ENCODE measurements at places on chromosomes 3 and 15. TPM values are rescaled to one million over a fixed set of nuclear protein-coding genes. Genes with fewer than 3 reads are reported as not detected.
A peak's percentile ranks its signal among the peaks of the same experiment; 100 is the strongest.

DNA sequence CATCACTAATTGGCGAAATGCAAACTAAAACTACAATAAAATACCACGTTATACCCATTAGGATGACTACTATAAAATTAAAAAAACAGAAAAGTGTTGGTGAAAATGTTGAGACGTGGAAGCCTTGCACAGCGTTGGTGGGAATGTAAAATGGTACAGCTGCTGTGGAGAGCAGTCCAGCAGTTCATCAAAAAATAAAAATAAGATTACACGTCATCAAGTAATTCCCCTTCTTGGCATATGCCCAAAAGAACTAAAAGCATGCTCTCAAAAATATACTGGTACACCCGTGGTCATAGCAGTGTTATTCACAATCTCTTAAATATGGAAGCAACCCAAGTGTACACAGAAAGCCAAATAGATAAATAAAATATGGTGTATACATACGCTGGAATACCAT, 71.8 kb upstream of the NDN start:
- no peaks in the 10 kb centered on the region for H3K36me3 ChIP-seq
- no peaks in the 10 kb centered on the region for H3K4me1 ChIP-seq
- H3K27ac ChIP-seq = no peak overlapping the region
- H3K4me3 ChIP-seq = no peak overlapping the region
- no peaks in the 10 kb centered on the region for H3K27me3 ChIP-seq

DNA sequence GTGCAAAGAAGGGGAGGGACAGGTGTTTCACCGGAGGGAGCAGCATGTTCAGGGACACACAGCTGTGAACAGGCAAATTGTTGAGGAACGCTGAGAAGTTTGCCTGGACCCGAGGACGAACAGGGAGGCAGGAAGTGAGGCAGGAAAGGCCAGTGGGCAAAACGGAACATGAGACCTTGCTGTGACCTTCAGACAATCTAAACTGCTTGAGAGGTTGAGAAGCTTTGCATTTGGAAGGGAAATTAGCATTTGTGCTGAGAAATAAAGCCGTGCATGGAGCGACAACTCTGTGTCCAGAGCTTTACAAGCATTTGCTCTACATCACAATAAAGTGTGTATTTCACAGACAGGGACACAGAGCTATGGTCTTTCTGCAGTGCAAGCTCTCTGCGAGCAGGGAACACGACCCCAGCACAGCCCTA, 47.9 kb downstream of the CDC25A start:
- H3K4me1 ChIP-seq = no peaks in the 10 kb centered on the region
- no peaks in the 10 kb centered on the region for H3K36me3 ChIP-seq
- H3K27me3 ChIP-seq = peaks cover 3% of the 10 kb centered on the region
- no peak for DNase-seq
- H3K27ac ChIP-seq = no peak overlapping the region
- no peak overlapping the region for H3K4me3 ChIP-seq

DNA sequence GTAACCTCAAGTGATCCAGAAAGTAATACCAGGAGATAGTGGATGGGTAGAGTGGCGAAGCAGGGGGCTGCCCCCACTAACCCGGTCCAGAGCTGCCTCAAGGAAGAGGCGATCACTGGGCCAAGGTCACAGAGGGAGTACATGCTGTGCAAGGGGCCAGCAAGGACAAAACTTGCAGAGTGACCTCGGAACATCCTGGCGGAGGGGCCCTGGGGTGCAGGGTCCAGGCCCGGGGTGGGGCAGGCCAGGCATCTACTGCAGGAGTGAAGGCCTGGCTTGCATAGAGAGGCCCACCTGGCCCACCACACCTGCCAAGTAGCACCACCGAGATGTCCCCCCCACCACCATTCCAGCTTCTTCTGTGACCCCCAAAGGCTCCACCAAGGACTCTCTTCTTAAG, 17.6 kb downstream of the IQSEC1 start:
- H3K27me3 ChIP-seq = peaks cover 2% of the 10 kb centered on the region
- no peak overlapping the region for H3K4me3 ChIP-seq
- H3K36me3 ChIP-seq = no peaks in the 10 kb centered on the region
- no peak for DNase-seq
- H3K4me1 ChIP-seq = no peaks in the 10 kb centered on the region

DNA sequence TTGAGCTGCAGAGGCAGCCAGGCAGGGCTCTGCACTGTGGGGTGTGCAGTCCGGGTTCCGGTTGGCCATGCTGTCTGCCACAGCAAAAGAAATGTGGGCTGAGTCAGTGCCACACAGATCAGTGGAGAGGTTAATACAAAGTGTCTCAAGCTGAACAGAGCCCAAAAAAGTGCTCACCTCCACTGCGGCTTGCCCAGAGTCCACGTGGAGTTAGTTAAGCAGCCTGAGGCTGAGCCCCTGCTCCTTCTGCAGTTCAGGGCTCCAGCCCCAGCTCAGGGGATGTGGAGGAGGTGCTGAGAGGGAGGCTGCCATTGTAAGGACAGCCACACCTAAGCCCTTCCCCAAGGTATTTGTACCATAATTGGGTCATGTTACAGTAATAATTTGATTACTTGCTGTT, 85.3 kb downstream of the LRRK1 start:
- H3K36me3 ChIP-seq = no peaks in the 10 kb centered on the region
- peaks cover 26% of the 10 kb centered on the region for H3K27me3 ChIP-seq
- H3K4me3 ChIP-seq = no peak overlapping the region
- no peak overlapping the region for H3K27ac ChIP-seq
- H3K4me1 ChIP-seq = peaks cover 14% of the 10 kb centered on the region

DNA sequence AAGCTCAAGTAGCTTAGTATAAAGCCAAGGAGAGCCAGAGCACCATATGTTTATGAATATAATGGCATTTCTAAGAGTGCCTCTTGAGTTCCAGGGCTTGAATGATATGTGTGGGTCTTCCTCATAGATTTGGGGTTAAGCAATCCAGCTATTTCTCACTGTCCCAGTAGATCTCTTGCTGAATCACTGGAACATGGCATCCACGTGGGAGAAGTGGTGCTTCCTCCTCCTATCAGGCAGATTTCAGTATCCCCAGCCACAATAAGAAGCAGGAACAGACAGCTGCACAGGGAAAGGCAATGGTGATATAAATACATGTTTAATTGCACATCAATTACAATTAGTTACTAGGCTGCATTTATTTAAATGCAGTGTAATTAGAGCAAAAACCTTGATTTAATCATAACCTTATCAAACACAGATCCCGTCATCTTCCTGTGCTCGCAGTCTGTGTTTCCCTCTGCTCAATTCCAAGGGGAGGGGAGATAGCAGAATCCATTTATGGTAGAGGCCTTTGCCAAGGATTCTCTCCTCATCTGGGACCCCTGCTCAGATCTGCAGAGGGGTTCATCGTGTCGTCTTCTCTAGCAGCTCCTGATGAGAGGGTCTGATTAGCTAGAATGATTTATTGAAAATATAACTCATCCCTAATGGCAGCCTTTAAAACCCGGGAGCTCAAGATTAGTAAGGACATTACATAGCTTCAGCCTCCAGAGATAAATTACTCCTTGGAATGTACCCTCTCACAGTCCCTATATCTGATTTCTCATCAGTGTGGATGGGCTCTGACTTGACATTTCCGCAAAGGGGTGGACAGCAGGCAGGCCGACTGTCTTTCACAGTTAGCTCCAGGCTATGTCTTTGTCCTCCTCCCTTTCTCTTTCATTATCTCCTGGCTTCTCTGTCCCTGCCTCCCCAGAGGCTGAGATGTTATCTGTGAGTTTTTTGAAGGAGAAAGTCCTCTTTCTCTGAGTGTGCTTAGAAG, 775.9 kb downstream of the AGBL1 start:
- H3K4me3 ChIP-seq = no peak overlapping the region
- no peaks in the 10 kb centered on the region for H3K27me3 ChIP-seq
- no peaks in the 10 kb centered on the region for H3K4me1 ChIP-seq
- no peak overlapping the region for H3K27ac ChIP-seq

DNA sequence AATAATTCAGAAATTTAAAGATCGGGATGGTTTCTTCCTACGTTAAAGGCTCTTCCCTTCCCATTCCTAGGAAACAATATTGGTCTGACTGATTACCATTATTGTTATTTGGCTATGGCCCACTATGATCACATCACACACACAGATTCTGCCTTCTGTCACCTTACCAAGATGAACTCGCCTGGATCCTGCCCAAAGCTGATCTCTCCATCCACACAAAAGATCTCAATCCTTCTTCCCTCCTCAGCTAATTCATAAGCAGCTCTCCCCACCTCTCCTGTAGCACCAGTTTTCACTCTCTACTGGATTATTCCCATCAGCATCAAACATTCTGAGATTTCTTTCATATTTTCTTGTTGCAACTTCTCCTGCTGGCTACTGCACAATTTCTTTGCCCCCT, 25.0 kb downstream of the PLCL2 start:
- peaks cover 48% of the 10 kb centered on the region for H3K4me1 ChIP-seq
- no peak overlapping the region for H3K4me3 ChIP-seq
- H3K27me3 ChIP-seq = no peaks in the 10 kb centered on the region

- H3K4me3 ChIP-seq = no peak overlapping the region
- H3K4me1 ChIP-seq = no peaks in the 10 kb centered on the region
- no peak for DNase-seq
- no peaks in the 10 kb centered on the region for H3K36me3 ChIP-seq
- peaks cover 9% of the 10 kb centered on the region for H3K27me3 ChIP-seq
These were observed 65.7 kb upstream of the FRMD4B start for GRCh38 chr3:69451594-69451993.

DNA sequence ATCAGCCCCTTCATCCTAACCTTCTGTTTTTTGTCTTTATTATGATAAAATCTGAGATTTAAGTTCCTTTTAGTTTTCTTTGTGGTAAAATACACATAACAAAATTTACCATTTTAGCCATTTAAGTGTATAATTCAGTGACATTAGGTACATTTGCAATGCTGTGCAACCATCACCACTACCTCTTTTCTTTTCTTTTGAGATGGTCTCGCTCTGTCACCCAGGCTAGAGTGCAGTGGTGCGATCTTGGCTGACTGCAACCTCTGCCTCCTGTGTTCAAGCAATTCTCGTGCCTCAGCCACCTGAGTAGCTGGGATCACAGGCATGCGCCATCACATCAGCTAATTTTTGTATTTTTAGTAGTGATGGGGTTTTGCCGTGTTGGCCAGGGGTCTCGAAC, 6.2 kb upstream of the RAB11A start:
- H3K36me3 ChIP-seq = no peaks in the 10 kb centered on the region
- peaks cover 7% of the 10 kb centered on the region for H3K4me1 ChIP-seq
- peaks cover 6% of the 10 kb centered on the region for H3K27me3 ChIP-seq
- H3K27ac ChIP-seq = no peak overlapping the region
- no peak for DNase-seq
- no peak overlapping the region for H3K4me3 ChIP-seq

- H3K36me3 ChIP-seq = no peaks in the 10 kb centered on the region
- H3K27ac ChIP-seq = no peak overlapping the region
- DNase-seq = no peak
- H3K27me3 ChIP-seq = peaks cover 31% of the 10 kb centered on the region
- no peak overlapping the region for H3K4me3 ChIP-seq
These were observed 23.4 kb downstream of the DZIP1L start for GRCh38 chr3:138092023-138092422.

DNA sequence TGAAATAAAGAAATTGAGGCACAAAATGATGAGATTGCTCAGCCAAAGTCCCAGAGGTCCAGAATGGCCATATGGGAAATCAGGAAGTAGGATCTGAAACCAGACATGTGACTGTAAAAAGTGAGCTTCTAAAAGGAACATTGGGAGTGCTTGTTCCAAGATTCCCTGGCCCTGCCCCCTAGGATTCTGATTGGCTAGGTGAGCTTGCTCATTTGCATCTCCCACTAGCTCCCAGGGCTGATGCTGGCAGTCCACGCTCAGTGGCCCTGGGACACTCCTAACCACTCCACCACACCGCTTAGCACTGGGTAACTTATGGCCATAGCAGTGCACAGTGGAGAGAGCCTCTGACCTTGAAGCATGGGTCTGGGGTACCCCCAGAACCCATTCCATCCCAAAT, 326.7 kb downstream of the NTRK3 start:
- DNase-seq = no peak
- no peak overlapping the region for H3K27ac ChIP-seq
- H3K27me3 ChIP-seq = no peaks in the 10 kb centered on the region

DNA sequence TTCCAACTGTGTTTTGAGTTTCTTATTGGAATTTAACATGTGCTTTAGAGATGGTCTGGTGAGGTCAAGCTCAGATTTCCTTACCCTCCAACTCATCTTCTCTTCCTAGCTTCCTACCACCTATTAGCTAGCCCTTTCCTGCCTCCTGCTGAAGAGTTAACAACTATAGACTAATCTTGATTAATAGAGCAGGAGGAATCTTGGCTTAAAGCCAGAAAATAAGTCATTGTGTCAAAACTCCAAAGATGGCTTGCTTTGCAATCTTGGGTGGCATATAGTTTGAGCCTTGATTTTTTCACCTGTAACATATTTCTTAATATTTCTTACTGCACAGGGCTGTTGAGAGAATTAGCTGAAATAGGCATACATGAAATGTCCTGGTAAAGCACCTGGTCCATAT, 27.3 kb downstream of the BCL2L10 start:
- no peaks in the 10 kb centered on the region for H3K27me3 ChIP-seq
- no peak overlapping the region for H3K27ac ChIP-seq
- no peak overlapping the region for H3K4me3 ChIP-seq

- no peaks in the 10 kb centered on the region for H3K27me3 ChIP-seq
- peak overlapping the region; percentile 19 for H3K27ac ChIP-seq
- H3K4me1 ChIP-seq = peaks cover 20% of the 10 kb centered on the region
- DNase-seq = no peak
- H3K4me3 ChIP-seq = no peak overlapping the region
- peaks cover 3% of the 10 kb centered on the region for H3K36me3 ChIP-seq
These were observed 5.1 kb upstream of the DNAH1 start for GRCh38 chr3:52310861-52311575.

DNA sequence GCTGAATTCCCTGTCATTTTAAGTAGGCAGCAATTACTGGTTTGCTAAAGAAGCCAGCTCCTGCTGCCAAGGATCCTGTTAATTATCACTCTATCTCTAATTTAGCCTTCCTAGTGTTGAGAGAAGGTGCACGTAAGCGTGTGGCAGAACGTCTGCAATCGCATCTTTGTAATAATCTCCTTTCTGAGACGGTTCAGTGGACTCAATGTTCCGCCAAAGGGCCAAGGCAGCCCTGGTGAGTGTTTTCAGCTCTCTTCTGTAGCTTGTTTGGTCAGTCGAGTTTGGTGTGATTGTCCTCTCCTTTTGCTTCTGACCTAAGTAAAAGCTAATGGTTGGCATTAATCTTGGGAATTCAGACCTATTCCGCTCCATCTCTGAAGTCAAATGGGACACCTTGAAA, 24.2 kb downstream of the MITF start:
- H3K27ac ChIP-seq = no peak overlapping the region
- no peak overlapping the region for H3K4me3 ChIP-seq
- H3K36me3 ChIP-seq = no peaks in the 10 kb centered on the region
- no peak for DNase-seq

DNA sequence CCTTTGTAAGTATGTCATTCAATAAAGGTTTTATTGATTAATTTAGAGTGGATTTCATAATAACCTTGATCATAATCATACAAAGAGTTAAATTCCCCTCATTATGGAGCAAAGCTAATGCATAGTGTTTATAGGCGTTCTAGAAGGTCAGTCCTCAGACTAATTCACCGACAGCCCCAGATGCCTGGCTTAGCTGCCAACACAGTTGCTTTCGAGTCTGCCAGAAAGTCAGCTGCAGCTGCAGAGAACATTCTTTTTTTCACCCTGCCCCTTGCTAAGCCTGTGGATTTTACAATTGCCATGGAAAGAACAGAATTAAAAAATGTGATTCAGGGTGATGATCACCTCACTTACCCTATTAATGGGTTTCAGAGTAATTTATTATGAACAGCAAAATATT, 21.2 kb downstream of the CADM2 start:
- DNase-seq = no peak
- H3K4me1 ChIP-seq = no peaks in the 10 kb centered on the region
- H3K27ac ChIP-seq = no peak overlapping the region
- no peaks in the 10 kb centered on the region for H3K36me3 ChIP-seq

Gene DLL4
- total RNA-seq = 0.14 TPM

Gene TMEM266
- total RNA-seq = not detected

Gene GATA2
- total RNA-seq = 0.28 TPM

Gene RAD51
- 53.8 TPM for total RNA-seq
